ENCODE measurements at places on chromosomes 3 and 15.

DNA sequence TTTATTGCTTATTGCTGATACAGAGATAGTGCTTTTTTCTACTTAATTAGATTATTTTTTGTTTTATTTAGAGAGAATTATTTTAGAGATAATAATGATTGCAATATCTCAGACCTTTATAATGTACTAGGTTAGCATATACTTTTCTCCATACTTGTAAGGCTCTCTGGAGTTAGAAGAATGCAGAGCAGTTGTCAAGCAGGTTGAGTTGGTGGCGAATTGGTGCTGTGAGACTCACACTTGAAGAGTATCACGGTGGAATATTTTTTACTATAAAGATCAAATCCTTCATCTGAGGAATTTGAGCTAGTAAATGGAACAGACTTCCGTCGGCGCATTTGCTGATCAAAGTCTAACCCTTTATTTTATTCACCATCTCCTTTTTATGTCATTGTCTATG, 47.3 kb upstream of the MDFIC2 start:
- DNase-seq, result no peak

DNA sequence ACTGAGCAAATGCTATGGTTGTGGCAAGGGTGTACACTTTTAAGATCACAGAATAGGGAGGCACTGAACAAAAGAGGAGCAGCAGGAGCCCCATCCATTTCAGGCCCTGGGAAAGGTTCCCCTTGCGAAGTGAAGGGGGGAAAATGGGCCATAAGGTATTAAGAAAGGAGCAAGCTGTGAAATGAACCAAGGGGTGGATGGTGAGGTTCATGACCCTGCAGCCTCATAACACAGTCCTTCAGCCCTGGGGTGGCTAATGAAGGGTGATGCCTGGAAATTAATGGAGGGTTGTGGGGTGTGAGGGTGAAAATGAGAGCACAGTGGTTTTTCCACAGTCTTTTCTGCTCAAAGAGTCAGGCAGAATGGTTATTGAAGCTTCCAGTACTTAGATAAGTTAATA, 150.1 kb downstream of the PDZRN3 start:
- DNase-seq, result no peak

GRCh38 chr3:23072693-23073092, 130.4 kb upstream of the UBE2E2 start:
- DNase-seq, result no peak

GRCh38 chr15:52735231-52736089, 54.7 kb downstream of the ONECUT1 start:
- peak; percentile 68 for DNase-seq

DNA sequence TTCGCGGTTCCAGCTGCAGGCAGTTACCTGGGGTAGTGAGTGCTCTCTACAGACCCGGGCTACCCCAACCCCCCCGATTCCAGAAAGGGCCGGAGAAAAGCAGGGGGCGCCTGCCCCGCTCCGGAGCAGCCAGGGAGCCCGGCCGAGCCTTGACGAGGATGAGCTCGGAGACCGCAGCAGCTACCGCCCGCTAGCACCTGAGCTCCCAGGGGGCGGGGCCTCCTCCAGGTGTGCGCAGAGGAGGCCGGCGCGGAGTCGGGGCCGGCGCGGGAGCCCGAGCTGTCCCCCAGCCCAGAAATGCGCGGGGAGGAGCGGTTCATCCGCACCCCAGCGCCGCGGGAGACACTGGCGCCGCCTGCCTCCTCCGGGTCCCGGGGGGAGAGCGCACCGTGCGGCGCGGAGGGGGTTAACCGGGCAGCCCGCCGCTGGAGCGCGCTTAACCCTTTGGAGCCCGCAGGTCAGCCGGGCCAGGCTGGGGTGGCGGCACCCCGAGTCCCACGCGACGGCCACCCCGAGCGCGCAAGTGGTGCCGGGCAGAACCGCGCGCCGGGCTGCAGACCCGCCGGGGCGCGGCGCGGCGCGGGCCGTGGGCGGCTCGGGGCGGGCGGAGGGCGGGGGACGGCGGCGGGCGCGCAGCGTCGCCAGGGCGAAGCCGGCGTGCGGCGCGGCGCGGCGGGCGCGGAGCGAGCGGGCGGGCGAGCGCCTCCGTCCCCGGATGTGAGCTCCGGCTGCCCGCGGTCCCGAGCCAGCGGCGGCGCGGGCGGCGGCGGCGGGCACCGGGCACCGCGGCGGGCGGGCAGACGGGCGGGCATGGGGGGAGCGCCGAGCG, at the start of gene CACNA1D:
Gene CACNA1D (plus strand): TSS at position 649 of the 829 bp plus-strand sequence. CDS start 556 bp downstream, outside the sequence.
- no peak for DNase-seq

GRCh38 chr3:59890639-59891038, 840.8 kb upstream of the CFAP20DC start:
- DNase-seq, result no peak

DNA sequence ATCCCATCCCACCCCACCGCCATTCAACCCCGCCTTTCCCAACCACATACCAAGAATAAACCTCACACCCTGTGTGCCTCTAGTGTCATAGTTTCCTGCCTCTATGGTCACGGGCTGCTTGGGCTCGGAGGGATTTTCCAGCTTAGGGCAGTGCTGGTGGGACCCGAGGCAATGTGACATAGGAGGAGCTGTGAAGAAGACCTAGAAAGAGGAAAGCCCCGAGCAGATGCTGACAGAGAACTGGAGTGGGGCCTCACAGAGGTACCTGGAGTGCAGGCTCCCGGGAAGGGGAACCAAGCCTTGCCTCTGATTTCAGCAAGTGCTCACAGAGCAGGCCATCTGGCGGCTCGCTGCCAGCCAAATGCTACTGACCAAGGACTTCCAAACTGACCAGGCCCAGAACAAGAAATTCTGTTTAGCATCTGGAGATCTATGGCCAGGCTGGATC, 27.5 kb downstream of the BHLHE40 start:
- peak; percentile 83 for DNase-seq

DNA sequence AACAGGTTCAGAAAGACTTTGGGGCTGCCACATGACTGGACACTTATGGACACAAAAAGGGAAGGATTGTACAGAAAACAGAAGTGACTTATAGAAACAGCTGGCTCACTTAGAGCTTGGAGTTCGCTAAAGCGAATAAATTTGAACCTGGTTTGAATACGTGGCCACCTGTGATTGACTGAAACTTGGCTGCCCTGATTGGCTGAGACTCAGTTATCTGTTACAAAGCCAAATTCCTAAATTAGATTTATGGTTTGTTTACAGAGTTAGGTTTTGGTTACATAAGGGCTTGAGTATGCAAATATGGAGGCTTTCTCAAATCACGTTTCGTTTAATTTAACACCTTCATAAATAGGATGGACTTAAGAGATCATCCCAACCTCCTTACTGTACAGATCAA, 270.2 kb downstream of the THSD4 start:
- no peak for DNase-seq

DNA sequence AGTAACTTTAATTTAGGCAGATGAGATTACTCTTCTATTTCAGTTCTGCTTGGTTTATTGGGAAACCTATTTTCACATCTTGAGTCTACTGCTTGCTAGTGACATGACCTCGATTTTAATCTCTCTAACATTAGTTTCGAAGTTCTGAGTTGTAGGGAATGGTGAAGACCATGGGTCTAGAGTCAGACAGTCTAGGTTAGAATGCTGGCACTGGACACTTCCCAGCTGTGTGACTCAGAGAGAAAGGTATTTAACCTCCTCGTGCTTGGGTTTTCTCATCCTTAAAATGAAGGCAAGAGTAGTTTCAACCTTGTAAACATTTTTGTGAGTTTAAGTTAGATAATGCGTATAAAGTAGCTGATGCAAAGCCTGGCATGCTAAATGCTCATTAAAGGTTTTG, 422.1 kb downstream of the GRM7 start:
- no peak for DNase-seq

- no peak for DNase-seq
Observed at GRCh38 chr3:132205609-132206008, 111.6 kb upstream of the ACP3 start.

All from central memory CD8-positive, alpha-beta T cell (primary cell).